ENCODE measurements at places on chromosomes 2 and 18. TPM values are rescaled to one million over a fixed set of nuclear protein-coding genes. Genes with fewer than 3 reads are reported as not detected.

Gene EFEMP1
- total RNA-seq: 82.1 TPM

Gene AQP12A
- not detected for total RNA-seq

Gene STON1
- 7.5 TPM for total RNA-seq

Gene ATAD2B
- total RNA-seq: 3.0 TPM

Gene CD302
- 11.5 TPM for total RNA-seq

Gene C1QL2
- not detected for total RNA-seq

Gene HOXD8
- total RNA-seq: not detected

Gene PRKAG3
- 0.40 TPM for total RNA-seq

Gene CCBE1
- total RNA-seq: 34.5 TPM

Gene FRZB
- total RNA-seq: 0.52 TPM
